Stimulated activated CD4-positive, alpha-beta T cell treated with anti-CD3 and anti-CD28 coated beads, Interleukin-4, amount 100 ng/mL, for 48 hours (primary cell): ENCODE measurements at places on chromosomes 3 and 15.

GRCh38 chr3:149271669-149272068, 50.0 kb upstream of the CP start:
- DNase-seq = no peak

GRCh38 chr15:52749258-52749657, 40.9 kb downstream of the ONECUT1 start:
- DNase-seq = no peak

- no peak for DNase-seq
Observed at GRCh38 chr3:127858937-127859336, 36.6 kb upstream of the MGLL start.

DNA sequence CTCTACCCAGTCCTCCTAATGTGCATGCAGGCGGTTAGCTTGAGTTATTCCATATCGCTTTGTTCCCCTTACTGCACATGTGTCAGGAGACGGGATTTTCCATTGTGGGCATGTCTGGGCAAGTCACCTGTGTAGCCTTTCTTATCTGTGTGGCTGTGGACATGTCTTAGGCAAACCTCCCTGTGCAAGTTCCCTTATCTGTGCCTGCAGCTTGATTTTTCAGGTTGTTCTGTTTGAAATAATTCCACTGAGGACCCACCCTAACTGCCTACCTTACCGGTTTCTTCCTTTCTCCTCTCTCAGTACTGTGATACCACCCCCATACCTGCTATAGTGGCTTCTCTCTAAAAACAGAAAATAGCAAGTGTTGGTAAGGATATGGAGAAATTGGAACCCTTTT, 113.6 kb downstream of the NEO1 start:
- no peak for DNase-seq
